ENCODE measurements at places on chromosomes 4 and X.

GRCh38 chrX:48558271-48558670 is 16.0 kb upstream of the RBM3 start:
- DNase-seq = no peak

- DNase-seq = no peak
These were observed 974.3 kb downstream of the FSTL5 start for GRCh38 chr4:161189286-161190134.

GRCh38 chrX:83469551-83469950 is 38.5 kb upstream of the POU3F4 start:
- DNase-seq = peak; percentile 6

GRCh38 chr4:115154826-115155225 is 41.4 kb upstream of the NDST4 start:
- no peak for DNase-seq

- peak; percentile 7 for DNase-seq
These were observed 24.3 kb upstream of the NDNF start for GRCh38 chr4:121096629-121097028.

- peak; percentile 1 for DNase-seq
These were observed 2184.4 kb upstream of the AGA start for GRCh38 chr4:179626687-179627086.

GRCh38 chr4:151459375-151459774 is 50.4 kb downstream of the FHIP1A start:
- DNase-seq = no peak

- no peak for DNase-seq
These were observed 41.7 kb upstream of the CDKN2AIP start for GRCh38 chr4:183402771-183403170.

DNA sequence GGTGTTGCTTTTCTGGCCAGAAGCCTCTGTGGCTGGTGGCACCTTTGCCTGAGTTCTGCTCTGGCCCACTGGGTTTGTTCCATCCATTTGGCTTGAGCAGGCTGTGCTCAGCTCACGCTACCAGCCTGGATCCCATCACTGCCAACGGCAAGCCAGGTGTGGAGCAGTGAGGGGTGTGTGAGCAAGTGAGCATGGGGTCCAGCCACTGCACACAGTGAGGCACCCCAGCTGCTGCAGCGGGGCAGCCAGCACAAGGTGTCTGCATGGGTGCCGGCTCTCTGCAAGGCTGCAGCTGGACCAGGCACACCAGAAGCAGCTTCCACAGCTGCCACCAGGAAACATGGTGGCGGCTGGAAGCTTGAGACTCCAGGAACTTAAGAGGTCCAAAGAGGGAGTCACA is 46.8 kb downstream of the ARAP2 start:
- DNase-seq = no peak

- peak; percentile 44 for DNase-seq
These were observed 126.7 kb upstream of the MBNL3 start for GRCh38 chrX:132615391-132616131.

- peak; percentile 3 for DNase-seq
These were observed 67.4 kb upstream of the GBA3 start for GRCh38 chr4:22625311-22625710.

All from HepG2 (cell line).